ENCODE measurements at places on chromosomes 5 and 9. TPM values are rescaled to one million over a fixed set of nuclear protein-coding genes. Genes with fewer than 3 reads are reported as not detected.

Gene SMIM33
- not detected for total RNA-seq

Gene PIP5K1B
- total RNA-seq: not detected

Gene PCDHGB7
- total RNA-seq: 5.2 TPM

Gene PTGS1
- 18.6 TPM for total RNA-seq

Gene PRR16
- total RNA-seq: 1.6 TPM

Gene CARD6
- 12.1 TPM for total RNA-seq

Gene SHOC1
- not detected for total RNA-seq

Gene KIF12
- total RNA-seq: not detected

Gene KCTD16
- total RNA-seq: 0.26 TPM

Gene EMB
- 4.3 TPM for total RNA-seq

All from bronchial smooth muscle cell (primary cell).